Globus pallidus (tissue), 1 donor: ENCODE measurements at places on chromosomes 16 and 17.

DNA sequence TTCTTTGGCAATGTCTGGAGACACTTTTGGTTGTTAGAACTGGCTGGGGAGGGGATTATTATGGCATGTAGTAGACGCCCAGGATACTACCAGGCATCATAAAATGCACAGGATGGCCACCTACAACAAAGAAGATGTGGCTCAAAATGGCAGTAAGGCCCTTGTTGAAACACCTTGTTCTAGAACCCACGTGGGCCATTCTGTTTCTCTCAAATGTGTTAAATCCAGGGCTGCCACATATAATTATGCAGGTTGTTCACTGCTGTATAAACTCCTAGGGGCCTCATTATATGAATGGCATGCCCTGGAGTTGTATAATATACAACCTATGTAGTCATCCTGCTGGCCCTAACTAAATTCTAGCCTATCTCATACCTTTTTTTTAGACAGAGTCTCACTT lies 123.5 kb upstream of the HAS3 start:
- DNase-seq = no peak

- no peak for DNase-seq
These were observed 38.2 kb downstream of the RTN4RL1 start for GRCh38 chr17:1986783-1987451.

GRCh38 chr17:39080421-39081078 lies 70.9 kb downstream of the PLXDC1 start:
- DNase-seq = no peak

DNA sequence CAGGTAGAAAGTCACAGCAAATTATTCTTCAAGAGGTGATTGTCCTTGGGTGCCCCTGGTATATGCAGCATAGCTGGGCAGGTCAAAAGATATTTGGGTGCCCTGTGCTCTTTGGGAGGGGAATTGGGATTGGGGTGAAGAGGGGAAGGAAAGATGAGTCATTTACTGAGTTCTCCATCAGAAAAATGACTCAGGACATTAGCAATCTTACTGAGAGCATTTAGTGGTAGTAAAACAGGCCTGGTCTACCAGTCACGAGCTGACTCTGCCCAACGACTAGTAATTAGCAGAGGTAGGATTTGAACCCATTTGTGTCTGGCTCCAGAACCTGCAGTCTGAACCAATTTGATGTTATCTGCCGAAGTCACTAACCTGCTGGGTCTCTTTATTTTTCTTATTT lies 6.0 kb upstream of the GRIN2A start:
- no peak for DNase-seq

DNA sequence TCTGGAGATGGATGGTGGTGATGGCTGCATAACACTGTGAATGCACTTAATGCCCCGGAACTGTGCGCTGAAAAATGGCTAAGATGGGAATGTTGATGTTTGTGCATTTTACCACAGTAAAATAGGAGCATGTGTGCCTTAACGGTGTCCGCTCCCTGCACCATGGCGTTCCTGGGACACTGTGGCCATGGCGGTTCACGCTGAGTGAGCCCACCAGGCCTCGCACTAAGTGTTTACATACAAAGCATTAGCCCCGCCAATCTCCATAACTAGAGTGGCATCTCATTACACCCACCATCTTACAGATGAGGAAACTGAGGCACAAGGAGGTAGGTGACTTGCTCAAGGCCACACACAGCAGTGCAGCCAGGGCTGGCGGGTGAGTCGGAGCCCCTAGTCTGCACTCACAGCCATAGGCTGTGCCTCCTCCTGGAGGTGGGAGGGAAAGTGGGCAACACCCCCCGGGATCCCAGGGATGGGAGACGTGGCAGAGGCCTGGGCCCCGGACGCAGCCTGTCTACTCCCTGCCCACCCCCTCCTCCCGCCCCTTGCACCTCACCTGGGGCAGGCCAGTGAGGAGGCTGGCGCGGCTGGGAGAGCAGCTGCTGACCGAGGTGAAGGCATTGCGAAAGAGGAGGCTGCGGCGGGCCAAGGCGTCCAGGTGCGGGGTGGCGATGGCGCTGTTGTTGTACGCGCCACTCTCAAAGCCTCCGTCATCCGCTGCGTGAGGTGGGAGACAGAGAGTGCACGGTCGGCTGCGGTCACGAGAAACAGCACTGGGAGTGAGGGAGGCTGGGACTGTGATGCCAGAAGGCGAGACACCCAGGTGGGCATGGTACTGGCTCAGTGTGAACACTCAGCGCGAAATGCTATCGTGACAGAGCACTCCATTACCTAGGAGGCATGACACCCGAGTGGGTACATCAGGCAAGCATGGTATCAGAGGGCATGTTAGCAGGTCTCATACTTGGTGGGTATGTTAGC lies 3.4 kb downstream of the SGSH start:
- no peak for DNase-seq

DNA sequence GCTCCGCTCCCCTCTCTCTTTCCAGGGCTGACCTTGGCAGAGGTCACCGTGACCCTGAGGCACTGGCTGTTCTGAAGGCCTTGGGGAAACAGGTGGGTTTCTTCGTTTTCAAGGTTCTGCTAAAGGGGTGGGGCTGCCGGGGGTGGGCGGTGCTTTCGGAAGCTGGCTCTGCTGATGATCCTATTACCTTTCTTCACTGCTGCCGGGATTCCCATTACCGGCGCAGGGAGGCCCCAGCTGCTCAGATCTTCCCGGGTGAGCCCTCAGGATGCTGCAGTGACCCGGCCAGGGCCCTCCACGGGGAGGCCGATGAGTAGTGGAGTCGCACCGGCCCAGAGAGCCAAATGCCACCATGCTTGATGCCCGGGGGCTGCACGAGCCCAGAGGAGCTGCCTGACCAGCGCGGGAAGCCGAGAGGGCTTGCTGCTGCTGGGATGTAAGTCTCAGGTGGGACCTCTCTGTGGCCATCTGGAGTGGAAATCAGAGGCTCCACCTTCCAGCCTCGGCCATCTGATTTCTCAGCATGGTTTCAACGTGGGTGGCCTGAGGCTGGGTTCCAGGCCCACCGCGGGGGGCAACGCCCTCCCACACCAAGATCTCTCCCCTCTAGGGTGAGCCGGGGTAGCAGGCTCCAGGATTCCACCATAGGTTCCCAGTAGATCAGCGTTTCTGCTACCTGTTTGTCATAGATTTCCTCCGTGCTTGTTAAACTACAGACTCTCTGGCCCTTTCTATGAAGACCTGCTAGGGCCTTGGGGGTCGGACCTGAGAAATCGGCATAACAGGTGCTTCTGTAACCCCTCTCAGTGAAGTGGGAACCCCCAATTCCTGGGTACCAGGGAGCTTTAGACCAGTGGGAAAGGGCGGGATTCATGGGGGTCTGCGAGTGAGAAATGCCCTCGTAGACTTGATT lies 21.6 kb upstream of the ADCY7 start:
- no peak for DNase-seq

DNA sequence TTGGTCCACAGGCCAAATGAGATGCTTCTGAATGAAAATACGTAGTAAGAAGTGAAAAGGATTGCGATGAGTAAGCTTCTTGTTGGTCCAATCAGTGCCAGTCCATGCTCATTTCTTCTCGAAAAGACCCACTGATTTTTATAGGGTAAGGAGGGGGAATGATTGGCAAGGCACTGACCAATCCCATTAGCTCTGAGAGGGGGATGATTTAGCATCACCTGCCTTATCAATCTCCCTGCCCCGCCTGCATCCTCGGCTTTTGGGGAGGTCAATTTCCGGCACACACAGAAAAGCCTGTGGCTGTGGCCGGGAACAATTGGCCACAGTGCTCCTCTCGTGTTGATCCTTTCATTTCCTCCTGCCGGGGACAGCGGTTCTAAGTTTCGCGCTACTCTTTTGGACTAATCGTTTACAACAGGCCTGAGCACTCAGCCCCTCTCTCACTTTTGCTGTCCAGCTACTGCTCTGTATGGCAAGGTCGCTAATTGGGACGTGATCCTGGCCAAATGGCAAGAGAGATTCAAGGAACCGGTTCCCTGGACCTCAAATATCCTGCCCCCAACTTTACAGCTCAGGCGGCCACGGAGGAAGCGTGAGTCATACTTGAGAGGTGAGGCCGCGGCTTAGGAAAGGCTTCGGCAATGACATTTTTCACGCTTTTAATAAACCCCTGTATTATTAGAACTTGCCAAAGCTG lies 43.1 kb downstream of the TBX4 start:
- no peak for DNase-seq

GRCh38 chr17:17570798-17571716 lies 20.5 kb downstream of the PEMT start:
- no peak for DNase-seq

DNA sequence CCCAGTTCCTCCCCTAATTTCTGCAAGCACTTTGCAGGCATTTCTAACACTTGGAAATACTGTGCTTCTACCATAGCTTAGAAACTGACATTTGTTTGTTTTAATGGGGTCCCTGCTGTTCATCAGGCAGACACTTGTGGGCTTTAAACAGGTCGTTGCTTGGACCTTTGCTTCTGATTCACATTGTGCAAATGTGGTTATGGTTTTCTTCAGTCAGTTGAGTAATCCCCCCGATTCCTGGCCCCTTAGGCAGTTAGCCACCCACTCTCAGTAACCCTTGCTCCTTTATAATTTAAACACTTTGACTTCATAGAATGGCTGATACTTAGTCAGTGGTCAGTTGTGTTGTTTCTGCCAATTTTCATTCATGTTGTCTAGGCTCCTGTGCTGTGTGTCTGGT lies 39.4 kb downstream of the SLC47A1 start:
- no peak for DNase-seq

GRCh38 chr16:56632848-56633365 lies 448 bp downstream of the MT1M start:
- no peak for DNase-seq

DNA sequence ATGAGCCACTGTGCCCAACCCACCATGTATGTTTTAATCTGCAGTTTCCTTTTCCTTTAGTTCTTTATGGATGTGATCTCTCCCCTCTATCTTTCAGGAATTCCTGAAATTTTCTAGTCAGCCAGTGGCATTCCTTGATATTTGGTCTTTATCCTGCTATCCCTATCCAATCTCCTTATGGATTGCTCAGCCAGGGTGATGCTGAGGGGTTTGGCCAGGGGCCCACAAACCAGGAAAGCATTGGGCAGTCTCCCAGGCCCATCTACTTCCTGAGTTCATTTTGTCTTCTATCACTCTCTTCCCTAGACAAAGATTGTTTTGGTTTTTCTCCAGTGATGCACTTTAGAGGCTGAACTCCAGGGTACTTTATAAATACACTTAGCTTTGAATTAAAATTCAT lies 115.9 kb downstream of the KATNIP start:
- no peak for DNase-seq

DNA sequence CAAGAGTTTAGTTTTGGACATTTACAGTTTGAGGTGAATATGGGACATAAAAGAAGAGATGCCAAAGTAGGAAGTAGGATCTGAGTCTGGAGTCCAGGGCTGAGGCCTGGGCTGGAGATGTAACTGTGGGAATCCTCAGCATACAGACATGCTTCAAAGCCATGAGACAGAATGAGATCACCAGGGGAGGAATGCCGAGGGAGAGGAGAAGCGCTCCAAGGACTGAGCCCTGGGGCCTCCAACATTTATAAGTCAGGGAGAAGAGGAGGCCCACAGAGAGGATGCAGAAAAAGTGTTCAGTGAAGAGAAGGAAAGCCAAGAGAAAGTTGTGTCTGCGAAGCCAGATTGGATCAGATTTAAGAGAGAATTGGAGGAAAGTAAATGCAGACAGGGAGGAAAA lies 277.5 kb upstream of the MYOCD start:
- no peak for DNase-seq
